ENCODE measurements at places on chromosomes 2 and 18. TPM values are rescaled to one million over a fixed set of nuclear protein-coding genes. Genes with fewer than 3 reads are reported as not detected.

PFN4 gene
- 2.0 TPM for polyA plus RNA-seq

C2orf66 gene
- 0.31 TPM for polyA plus RNA-seq

TXNDC2 gene
- polyA plus RNA-seq: 0.31 TPM

ALLC gene
- polyA plus RNA-seq: not detected

GKN1 gene
- not detected for polyA plus RNA-seq

KIAA1328 gene
- 8.5 TPM for polyA plus RNA-seq

TUBB8B gene
- 1.9 TPM for polyA plus RNA-seq

SPDYA gene
- 3.7 TPM for polyA plus RNA-seq

COL5A2 gene
- polyA plus RNA-seq: 147 TPM

ATOH8 gene
- polyA plus RNA-seq: 17.6 TPM
